ENCODE measurements at places on chromosomes 16 and 17.
A peak's percentile ranks its signal among the peaks of the same experiment; 100 is the strongest.

DNA sequence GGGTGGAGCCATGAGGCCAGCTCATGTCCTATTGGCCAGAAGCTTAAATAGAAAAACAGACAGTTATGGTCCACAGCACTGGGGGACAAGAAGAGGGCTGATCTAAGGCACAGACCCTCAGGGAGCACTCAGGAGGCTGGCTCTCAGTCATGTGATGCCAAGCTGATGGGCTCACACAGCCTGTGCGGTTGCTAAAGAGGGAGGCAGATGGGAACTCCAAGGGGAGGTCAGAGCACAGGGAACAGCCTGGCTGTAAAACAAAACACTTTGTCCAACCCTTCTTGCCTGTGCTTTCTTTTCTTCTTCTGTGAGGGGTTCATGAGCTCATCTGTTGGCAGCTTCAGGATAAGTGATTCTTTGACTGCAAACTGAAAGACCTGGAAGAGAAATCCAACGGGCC lies 27.2 kb downstream of the CNTNAP1 start:
- no peak for DNase-seq

DNA sequence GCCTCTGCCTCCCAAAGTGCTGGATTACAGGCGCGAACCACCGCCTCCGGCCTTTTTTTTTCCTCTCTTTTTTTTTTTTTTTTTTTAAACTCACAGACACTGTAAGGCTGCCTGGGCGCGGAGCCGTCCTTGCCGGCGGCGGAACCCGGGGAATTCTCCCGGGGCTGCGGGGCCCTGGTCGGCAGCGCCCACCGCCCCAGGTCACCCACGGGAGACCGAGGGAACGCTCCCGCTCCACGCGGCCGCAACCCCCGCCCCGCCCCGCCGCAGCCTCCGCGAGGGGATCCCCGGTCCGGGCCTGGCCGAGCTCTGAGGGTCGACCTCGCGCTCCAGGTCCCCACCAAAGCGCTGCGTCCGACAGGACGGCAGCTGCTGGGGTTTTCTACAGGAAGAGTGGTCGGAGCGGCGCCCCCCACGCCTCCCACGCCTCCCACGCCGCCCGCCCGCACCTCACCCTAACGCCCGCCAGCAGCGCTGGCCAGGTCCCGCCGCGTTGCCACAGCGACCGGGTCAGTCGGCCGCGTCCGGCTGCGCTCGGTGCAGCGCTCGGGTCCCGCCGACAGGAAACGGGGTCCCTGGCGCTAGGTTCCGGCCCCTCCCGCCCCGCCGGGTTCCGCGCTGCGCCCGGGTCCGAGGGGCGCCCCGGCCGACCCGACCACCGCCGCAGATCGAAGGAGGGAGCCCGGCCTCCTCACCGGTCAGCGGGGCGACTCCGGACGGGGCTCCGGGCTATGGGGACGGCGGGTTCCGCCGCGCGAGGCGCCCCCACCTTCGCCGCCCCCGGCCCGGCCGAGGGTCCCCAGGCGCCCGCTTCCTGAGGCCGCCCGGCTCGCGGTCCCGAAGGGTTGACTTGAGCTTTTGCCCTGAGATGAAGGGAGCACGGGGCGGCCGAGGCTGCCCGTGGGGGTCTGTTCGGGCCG lies at the start of gene CCDC57:
Gene CCDC57, minus strand, starts transcription at position 512 of the 920 bp plus-strand sequence. CDS start 10,898 bp downstream, outside the sequence.
- DNase-seq = peak; percentile 81

- no peak for DNase-seq
Measured at GRCh38 chr16:50284131-50284911, 18.0 kb downstream of the ADCY7 start.

- no peak for DNase-seq
Measured at GRCh38 chr16:57541754-57542435, 548 bp upstream of the ADGRG5 start.

DNA sequence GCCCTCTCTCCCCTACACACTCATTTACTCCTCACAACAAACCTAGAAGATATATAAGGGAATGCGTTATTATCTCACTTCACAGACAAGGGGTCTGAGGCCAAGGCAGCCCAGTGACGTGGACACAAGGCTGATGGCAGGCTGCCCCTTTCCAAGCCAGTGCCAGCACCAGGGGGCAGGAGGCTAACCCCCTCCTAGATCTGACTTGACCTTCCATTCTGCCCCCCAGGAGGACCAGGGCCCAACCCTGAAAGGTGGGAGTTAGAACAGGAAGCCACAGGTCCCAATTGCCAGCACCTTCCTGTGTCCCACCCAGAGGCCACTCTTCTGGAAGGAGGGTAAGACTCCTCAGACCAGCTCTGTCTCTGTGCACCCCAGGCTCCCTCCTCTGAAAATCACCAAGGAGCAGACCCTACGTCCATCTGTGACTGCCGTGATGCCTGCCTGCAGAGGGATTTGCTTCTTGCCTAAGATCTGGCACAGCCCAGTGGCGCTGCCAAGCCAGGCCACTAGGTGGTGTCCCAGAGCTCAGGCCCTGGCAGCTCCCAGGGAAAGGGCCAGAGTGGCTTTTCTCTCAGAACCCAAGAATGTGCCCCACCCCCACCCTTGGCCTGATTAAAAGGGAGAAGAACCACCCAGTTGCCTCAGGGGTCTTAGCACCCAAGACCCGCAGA lies 42.4 kb upstream of the MRPS23 start:
- DNase-seq = peak; percentile 77

- no peak for DNase-seq
Measured at GRCh38 chr17:33892717-33893591, 362.1 kb upstream of the CCL2 start.

- no peak for DNase-seq
Measured at GRCh38 chr17:83203073-83203471, 123.7 kb downstream of the METRNL start.

DNA sequence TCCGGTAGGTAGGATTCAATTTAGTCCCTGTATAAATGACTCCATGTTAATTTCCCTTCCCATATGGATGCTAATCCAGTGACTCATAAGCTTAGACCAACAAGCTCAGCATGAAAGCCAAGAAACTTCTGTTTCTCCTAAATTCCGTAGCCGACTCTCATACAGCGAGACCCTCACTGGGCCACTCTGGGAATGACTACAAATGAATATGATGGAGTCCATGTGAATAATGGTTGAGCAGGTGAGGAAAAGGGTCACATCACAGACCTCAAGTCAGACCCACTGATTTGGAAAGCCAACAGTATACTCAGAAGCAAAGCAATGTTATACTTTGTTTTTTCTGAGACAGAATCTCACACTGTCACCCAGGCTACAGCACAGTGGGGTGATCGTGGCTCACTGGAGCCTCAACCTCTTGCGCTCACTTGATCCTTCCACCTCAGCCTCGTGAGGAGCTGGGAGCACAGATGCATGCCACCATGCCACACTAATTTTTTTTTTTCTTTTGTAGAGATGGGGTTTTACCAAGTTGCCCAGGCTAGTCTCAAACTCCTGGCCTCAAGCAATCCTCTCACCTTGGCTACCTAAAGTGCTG lies 14.6 kb downstream of the RSL1D1 start:
- no peak for DNase-seq

DNA sequence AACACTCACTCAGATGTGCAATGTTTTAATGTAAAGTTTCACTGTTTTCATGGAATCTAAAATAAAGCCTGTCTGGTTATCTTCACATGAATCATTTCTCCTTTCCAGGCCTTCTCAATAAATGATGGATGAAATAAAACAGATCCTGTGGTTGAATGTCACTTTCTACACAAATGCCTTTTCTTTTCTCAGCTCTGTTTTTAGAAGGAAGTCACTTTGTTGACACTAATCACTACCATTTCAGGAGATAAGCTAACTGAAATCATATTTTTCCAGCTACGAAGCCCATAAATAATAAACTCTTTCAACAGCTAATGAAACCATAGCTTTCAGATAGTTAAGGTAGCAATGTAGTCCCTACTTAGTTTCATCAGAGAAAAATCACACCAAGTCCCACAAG lies 17.9 kb downstream of the NME2 start:
- DNase-seq = no peak

DNA sequence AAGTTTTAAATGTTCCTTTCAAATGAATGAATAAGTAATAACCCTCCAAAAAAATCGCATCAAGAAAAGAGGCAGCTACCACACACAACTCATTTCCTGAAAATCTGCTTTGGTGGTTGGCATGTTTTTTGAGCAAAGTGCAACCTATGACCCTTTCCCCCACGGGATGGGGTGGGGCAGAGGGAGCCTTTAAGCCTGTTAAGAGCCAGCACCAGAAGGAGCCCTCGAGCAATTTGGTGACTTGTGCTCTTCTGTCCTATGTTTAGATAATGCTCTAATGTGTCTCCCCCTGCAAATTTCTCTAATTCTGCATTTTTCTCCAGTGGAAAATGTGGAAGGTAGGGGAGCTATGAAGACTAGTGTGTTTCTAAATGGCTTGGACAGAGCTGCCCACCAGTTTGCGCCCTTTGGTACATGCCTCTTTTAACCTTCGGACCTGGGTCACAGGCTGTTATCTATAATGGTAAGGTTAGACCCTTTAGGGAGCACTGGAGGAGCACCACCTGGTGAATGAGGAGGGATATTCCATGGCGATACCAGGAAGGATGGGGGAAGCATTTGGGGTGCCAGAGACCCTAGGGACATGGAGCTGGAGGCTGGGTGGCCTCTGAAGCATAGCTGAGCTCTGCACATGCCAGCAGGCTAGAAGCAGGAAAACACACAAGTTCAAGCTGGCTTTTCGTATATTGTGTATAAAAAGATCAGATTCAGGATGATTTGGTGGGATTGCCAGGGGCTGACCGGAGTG lies 1.6 kb downstream of the PYCARD start:
- peak; percentile 60 for DNase-seq

GRCh38 chr17:79258041-79258440 lies 183.4 kb downstream of the ENGASE start:
- no peak for DNase-seq

DNA sequence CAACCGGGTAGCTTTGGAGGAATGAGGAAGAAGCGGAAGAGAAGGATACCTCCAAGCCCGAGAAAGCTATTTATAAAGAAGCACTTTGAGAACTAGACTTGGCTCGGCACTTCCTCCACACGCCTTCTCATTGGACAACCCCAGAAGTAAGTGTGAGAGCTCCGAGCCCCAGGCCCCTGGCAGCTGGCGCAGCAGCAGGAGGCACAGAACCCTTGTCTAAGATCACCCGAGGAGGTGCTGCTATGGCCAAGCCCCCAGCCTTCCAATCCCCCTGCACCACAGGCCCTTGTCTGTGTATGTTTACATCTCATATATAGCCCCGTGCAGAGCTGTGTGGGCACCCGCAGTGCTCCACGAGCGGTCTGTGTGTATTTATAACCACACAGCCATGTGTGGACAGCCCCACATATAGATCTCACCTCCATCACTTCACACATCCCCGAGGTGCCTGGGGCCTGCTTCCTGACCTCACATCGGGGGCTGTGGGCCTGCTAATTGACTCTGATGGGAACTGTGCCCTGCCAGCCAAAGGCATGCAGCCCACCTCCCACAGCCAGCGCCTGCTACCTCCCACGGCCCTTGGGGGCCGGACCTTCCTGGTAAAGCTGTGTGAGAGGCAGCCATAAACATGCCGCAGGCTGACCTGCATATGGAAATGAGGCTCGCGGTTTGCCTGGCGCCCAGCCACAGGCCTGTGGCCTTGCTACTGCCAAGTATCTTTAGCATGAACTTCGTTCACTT lies 96.1 kb downstream of the C17orf67 start:
- no peak for DNase-seq
